ENCODE measurements at places on chromosomes 6 and 20.

- DNase-seq = no peak
Measured at GRCh38 chr20:21562656-21563055, 48.8 kb upstream of the NKX2-2 start.

- DNase-seq = no peak
Measured at GRCh38 chr20:48685300-48685699, 142.5 kb downstream of the PREX1 start.

- no peak for DNase-seq
Measured at GRCh38 chr6:75691012-75691411, 58.0 kb upstream of the MYO6 start.

DNA sequence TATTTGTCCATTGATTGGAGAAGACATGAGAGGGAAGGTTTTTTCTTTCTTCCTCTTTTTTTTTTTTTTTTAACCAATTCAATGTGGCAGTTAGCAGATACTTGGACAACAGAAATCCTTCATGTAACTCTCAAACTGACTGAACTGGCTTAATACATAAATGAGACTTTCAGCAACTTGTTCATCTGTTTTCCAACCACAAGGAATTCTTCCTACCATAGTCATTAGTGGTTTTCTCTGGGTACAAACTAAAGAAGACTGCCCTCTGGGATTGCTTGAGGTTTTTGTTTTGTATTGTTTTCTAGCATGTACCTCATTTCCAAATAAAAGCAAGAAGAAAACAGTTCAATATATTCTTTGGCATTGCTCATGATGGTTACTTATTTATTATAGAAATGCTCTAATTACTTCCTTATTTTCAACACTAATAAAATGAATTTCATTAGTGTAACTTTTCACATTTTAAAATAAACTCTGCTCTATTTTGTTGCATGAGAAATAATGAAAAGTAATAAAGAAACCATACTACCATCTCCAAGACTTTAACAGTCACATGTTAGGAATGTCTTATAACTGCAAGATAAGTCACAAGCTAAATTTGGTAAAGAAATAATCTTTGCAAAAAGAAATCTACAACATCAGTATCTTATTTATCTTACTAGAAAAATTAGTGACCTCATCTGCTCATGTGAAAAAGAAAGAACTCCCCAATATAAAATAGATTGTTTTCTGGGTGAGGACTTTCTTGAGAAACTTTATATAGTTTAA is 52.0 kb downstream of the ME1 start:
- DNase-seq = no peak

GRCh38 chr6:137550535-137550934 is 56.3 kb upstream of the OLIG3 start:
- DNase-seq = no peak

- no peak for DNase-seq
Measured at GRCh38 chr6:63640062-63640461, 4.5 kb downstream of the PHF3 start.

DNA sequence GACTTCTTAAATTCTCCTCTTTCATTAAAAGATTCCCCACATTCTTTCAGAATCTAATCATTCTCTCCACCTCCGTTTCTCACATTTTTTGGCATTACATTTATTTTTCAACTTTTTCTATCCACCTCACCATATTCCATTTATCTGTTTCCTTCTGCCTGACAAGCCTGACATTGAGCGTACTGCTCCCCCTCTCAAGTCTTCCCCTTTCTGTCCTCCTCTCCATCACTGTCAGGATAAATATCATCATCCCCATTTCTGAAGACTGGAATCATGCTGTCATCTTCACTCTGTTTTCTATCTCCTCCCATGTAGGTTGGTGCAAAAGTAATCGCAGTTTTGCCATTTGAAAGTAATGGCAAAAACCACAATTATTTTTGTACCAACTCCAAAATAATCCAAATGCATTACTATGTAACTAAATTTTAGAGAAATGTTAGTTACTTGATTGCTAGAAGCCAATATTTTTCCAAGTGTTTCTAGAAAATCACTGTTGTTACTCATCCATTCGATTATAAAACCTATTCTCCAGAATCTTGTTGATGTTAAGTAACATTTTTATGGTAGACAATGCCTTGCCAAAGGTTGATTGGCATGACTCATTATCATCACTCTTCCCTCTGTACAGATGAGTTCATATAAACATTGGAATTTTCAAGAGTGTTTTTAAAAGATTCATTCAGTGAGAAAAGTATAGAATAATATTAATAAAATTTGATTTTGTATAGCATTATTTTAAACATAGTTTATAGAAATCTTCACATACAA is 292.3 kb upstream of the RNF217 start:
- no peak for DNase-seq

DNA sequence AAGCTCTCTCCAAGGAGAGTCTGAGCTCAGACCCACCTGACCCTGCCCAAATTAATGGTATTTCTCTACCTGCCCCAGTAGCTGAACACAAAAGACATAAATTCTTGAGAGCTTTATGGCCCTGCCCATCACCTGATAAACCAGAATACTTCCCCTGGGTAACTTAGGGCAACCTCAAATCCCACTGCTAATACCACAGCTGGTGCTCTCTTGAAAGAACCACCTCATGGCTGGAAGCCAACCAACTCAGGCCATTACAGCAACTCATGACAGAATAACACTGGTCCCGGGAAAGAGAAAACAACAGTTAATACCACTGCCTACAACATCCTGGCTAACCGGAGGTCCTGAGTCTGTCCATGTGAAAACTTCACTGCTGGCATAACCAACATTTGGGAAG is 328.6 kb downstream of the NKAIN2 start:
- DNase-seq = no peak

DNA sequence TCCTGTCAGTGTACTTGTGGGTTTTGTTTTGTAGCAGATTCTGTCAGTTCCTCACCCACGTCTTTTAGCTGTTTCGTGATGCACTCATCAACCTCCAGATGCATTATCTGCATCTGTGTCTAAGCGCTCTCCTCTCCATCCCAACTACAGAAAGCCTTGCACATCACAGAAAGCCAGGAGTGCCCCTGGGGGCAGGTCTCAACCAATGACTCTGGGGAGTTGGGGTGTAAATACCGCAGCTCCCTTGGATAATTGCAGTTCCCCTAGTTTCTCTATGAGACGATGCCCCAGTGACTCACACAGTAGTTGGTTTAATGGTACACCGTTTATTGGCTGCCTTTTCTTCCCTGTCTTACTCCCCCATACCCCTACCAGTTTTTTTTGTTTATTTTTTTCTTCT is 158.1 kb downstream of the SOX4 start:
- no peak for DNase-seq

- no peak for DNase-seq
Measured at GRCh38 chr6:33431880-33432541, 12.1 kb downstream of the SYNGAP1 start.

GRCh38 chr20:889106-889505 is 27.0 kb downstream of the ANGPT4 start:
- no peak for DNase-seq

- no peak for DNase-seq
Measured at GRCh38 chr20:63733579-63734081, 2.8 kb upstream of the LIME1 start.

GRCh38 chr6:20028562-20028961 is 183.7 kb downstream of the MBOAT1 start:
- no peak for DNase-seq

- DNase-seq = no peak
Measured at GRCh38 chr20:52943185-52943841, 28.8 kb upstream of the TSHZ2 start.

GRCh38 chr20:23773127-23773526 is 22.4 kb upstream of the CST1 start:
- DNase-seq = no peak

DNA sequence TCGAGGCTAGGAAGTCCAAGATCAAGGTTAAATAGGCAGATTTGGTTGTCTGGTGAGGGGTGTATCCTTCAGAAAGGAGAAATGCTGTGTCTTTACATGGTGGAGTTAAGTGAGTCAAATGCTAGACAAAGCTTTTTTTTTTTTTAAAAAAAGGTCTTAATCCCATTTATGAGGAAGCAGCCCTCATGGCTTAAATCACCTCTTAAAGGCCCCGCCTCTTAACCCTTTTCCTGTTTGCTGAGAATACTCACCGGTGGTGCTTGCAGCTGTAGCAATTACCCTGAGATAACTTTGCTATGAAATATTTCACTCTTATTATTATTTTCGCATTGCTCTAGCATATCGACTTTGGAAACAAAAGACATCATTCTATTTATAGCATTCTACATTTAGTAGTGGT is 30.8 kb downstream of the FBXO30 start:
- DNase-seq = no peak

DNA sequence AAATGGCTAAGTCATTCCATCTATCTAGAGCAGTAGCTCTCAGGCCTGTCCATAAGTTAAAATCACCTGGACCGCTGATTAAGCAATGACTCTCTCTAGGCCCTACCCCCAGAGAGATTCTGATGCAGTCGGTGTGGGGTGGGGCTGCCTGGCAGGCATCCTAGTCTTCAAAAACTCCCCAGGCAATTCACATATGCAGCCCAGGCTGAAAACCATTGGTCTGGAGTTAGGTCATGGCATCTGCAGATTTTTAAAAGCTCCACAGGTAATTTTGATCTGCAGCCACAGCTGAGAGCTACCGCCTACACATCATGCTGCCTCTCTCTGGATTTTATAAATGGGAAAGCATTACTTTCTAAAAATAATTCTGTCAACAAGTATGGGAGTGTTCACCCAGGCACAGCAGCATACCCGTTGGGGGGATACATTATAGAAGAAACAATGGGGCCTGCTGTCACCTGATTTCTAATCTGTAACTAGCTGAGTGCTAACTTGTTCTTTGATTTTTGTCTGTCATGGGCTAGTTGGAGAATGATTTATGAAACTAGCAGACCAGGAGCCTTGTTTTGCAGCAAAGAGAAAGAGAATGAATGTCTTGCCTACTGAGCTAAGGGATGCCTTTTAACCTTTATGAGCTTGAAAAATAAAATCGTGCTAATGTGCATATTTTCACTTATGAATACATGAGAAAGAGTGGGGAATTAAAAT is 44.1 kb upstream of the ATXN1 start:
- no peak for DNase-seq

GRCh38 chr6:128807577-128807976 is 75.4 kb upstream of the LAMA2 start:
- no peak for DNase-seq

- DNase-seq = no peak
Measured at GRCh38 chr20:1809131-1809572, 86.1 kb upstream of the SIRPA start.

DNA sequence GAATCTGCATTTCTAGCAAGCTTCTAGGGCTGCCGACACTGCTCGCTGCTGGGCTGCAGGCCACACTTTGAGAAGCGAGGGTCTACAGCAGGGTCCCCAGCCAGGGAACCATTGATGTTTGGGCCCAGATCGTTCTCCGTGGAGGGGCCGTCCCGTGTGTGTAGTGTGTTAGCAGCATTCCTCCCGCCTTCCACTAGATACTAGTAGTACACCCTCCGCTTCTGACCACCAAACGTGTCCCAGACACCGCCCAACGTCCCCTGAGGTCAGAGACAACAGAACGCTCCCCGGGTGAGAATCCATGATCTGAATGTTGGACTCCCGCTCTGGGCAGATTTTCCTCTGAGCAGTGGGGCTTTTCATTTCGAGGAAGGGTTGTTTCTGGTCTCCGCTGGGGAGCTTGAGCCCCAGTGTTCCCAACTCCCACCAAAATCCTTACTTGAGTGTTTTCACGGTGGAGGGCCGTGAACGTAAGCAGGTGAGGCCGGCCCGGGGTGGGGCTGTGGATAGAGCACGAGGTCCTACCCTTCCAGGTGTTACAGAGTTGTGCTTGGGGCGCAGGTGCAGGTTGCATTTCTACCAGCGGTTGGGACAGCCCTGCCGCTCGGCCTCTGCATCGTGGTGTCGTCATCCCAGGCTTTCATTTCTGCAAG is 124.6 kb downstream of the SYCP2 start:
- no peak for DNase-seq

DNA sequence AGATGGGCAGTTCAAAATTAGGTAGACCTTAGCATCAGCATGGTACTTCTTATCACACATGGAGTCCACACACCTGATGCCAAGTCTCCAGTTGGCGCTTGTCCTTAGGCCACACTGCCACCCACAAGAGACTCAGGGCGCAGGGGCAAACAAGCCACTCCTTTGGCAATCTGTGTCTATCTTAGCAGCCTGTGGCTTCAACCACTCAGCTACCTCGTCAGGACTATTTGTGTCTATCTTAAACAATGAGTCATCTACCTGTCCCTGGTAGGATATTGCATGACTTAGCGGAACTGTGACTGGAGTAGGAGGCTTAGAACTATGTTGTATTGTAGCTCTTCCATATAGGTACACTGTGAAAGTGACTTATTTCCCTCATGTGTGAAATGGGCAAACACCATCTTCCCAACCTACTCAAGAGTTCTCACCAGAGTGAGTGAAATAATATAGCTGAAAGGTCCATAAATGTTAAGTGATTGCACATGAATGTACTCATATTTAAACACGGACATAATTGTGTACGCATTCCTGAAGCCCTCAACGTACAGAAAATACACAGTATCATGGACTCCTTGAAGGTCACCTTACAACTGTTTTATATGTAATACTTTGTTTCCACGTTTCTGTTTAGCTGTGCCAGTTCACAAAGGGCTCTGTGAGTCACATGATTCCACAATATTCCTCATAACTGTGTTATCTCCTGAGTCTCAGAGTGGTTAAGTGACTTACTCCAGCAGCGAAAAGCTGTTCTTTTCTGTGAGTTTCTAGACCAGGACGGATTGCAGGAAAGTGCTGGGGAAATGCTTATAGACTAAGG is 1.6 kb downstream of the TRIM27 start:
- peak; percentile 62 for DNase-seq

DNA sequence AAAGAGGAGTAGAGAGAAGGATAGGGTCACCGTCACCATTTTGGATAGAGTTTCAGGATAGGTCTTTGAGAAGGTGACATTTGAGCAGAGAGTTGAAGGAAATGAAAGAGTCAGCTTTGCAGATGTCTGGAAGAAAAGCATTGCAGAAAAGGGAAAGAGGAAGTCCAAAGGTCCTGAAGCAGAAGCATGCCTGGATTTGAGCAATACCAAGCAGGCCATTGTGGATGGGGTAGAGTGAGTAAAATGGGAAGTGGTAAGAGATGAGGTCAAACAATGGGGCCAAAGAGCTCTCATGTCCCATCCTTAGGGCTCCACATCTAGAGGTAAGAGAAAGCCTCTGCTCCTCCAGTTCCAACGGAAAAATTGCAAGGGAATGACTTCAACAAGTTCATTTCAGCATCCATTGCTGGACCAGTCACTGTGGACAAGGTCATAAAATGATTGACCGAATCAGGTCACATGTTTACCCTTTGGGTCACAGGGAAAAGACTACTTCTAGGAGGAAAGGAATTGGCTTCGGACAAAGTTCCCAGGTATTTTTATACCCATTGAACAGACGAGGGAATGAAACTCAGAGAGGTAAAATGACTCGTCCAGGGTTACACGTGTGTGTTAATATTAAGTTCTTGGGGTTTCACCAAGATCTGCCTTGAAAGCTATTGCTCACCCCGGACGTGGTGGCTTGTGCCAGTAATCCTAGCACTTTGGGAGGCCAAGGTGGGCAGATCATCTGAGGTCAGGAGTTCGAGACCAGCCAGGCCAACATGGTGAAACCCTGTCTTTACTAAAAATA is 6.6 kb upstream of the SAMHD1 start:
- no peak for DNase-seq
